ENCODE measurements at places on chromosomes 1 and 21.

DNA sequence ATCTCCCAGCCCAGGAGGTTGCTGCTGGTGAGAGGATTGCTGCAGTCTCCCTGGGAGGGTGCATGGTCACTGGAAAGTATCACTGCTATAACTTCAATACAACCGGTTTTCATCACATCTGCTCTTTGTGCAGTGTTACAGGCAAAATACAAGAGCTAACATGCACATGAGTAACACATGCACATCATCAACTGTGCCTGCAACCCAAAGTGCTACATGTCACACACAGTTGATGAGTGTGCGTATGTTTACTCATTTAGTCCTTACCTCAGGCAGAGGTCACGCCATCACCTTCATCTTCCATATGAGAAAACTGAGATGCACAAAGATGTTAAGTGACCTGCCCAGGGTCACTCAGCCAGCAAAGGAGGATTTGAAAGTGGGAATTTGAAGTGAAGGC is 277.7 kb downstream of the FAM72C start:
- no peak for DNase-seq

DNA sequence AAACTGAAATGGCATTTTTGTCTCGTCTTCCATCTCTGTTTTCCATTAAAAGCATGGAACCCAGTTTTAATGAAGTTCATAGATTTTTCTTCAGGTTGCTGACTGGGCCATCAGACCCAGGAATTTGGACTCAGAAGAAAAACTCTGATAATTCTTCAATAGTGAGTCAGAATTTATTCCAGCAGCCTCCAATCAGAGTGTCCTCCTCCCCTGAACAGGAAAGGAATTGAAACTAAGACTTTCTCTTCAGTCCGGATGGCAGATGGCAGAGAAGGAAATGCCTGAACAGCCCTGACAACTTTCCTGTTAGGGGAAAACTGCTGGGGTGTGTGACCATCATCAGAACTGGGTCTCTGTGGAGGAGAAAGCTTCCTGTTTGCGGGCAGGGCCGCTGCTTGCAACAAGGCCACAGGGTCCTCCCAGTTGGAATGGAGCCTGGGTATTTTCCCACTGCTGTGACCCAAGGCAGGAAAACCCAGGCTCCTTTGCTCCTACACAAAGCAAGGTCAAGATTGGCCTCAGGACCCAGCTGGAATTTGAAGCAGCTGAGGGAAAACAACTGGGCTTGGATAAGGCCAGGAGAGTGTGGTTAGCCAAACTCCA is 20.7 kb downstream of the CD34 start:
- no peak for DNase-seq

DNA sequence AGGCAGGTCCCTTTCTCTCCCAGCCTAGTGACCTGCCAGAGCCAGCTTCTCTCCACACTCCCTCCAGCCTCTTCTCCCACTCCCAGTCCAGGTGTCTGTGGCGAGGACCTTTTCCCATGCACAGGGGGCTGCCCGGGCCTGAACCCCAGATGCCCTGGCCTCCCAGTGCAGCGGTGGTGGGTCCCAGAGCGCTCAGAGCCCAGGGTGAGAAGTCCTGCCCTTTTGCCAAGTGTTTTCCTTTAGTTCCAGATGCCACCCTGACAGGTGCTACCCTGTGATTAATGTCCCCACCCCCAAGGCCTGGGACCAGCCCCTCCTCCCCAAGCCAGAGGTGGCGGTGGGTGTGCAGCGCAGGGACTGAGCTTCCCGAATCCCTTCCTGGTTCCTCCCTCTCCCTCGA is 90.4 kb downstream of the PAX7 start:
- no peak for DNase-seq

DNA sequence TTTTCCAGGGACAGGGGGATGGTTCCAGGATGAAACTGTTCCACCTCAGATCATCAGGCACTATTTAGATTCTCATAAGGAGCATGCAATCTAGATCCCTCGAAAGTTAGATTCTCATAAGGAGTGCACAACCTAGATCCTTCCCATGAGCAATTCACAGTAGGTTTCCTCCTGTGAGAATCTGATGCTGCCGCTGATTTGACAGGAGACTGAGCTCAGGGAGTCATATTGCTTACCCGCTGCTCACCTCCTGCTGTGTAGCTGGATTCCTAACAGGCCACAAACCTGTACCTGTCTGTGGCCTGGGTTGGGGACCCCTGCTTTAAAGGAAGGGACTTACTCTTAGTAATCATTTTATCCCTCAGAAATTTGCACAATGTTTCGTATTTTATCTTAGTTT is 9.3 kb downstream of the CTH start:
- DNase-seq, result no peak

DNA sequence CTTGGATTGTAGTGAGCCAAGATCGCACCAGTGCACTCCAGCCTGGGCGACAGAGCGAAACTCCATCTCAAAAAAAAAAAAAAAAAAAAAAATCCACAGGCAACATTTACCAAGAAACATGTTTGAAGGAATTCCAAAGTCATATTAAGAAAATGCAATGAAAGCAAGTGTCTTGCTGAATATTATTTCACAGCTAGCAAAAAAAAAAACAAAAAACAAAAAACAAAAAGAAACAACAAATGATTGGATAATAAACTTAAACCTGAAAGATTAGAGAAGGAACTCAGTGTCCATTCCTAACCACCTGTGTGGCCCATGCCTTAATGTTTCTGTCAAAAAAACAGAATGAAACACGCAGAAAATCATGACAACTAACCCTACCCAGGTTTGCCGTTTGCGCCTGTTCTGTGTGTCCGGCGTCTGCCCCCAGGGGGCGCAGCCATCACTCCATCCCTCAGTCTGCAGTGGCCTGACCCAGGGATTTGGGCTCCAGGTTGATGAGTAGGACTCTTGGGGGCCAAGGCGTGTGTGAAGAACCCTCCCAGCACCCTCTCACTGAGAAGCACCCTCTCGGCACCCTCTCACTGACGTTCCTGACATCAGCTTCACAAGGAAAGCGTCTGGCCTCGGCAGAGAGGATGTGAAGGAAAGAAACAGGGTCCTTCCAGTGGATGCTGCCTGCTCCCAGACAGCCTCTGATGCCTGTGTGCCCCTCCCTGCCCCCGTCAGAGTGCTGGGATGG is 19.2 kb upstream of the PTTG1IP start:
- peak; percentile 46 for DNase-seq

DNA sequence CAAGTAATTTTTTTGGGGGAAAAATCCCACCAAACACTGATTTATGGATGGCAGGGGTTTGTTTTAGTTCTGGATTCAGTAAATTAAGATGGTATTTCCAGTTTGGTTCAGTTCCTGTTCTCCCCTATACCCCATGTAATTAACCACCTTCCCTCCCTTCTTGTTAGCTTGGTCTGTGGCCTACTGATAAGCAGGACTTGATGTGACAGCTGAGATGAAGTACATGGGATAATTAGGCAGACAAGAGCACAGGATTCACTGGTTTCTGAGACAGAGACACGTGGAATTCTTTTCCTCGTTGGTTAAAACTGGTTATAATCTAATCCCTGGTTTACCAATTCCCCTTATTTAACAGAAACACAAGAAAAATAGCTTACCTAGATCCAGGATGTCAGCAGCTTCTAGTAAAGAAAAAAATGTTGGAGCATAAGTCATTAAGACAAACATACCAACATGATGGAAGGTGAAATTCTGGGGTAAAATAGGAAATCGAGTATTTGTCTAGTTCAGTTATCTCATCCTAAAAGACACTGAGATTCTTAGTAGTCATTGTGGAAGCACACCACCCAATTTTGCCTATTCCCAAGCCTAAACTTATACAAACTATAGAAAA is 81.5 kb downstream of the SCMH1 start:
- DNase-seq, result no peak
